ENCODE measurements at places on chromosomes 3 and 15. TPM values are rescaled to one million over a fixed set of nuclear protein-coding genes. Genes with fewer than 3 reads are reported as not detected.

GRCh38 chr15:29669823-29670222 is 152.4 kb downstream of the TJP1 start:
- DNase-seq: no peak

DNA sequence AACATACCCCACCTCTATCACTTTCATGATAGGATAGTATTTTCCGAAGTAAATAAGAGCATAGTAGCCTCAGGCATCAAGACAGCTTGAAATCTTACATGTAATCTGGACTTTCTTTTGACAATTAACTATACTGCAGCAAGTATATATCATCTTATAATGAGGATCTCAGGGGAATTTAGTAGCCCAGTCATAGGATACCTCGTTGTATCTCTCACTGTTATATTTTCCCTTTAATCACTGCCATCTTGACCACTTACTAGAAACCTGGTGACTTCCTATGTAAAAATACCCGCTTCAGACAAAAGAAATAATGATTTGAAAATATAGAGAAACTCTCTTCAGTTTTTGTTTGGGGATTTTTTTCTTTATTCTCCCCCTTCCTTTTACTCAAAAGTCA is 88.2 kb downstream of the SERPINI1 start:
- DNase-seq: no peak

- no peak for DNase-seq
These were observed 200.6 kb downstream of the CADM2 start for GRCh38 chr3:85159376-85159775.

GRCh38 chr15:49215768-49216739 is 46.0 kb downstream of the GALK2 start:
- no peak for DNase-seq

- no peak for DNase-seq
These were observed 74.4 kb downstream of the MOBP start for GRCh38 chr3:39541917-39542329.

DNA sequence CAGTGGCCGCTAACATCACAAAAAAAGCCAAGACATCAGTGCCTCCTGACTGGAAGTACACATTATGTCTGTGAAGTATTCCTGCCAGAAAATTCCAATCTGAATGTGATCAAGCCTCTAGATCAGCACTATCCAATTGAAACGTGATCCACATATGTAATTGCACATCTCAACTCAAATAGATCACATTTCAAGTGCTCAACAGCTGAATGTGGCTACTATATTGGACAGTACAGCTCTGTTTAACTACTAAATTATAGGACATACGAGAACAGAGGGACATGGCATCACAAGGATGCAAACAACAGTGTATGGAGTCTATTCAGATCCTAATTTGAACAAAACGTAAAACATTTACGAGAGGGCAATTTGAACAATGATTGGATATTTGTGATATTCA is 542 bp upstream of the UBAP1L start:
- no peak for DNase-seq

Gene ST3GAL6
- 87.0 TPM for total RNA-seq

All from cardiac septum (tissue), 1 donor.